ENCODE measurements at places on chromosomes 16 and 17.

GRCh38 chr16:54968011-54968410 lies 37.3 kb downstream of the IRX5 start:
- no peak for DNase-seq

DNA sequence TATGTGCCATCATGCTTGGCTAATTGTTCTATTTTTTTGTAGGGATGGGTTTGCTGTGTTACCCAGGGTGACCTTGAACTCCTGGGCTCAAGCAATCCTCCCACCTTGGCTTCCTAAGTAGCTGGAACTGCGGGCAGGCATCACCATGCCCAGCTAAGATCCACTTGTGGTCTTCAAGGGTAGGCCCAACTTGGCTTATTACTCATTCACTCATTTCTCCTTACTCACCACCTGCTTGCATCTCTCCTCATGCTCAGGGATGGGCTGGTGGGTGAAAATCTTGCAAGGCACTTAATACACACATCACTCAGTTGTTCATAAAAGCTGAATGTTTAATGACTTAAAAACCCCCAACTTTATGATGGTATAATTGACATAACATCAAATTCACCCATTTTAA lies 207.8 kb downstream of the SHISA9 start:
- DNase-seq, result no peak

- DNase-seq, result no peak
These were observed 104.4 kb downstream of the VPS53 start for GRCh38 chr17:610276-610675.

DNA sequence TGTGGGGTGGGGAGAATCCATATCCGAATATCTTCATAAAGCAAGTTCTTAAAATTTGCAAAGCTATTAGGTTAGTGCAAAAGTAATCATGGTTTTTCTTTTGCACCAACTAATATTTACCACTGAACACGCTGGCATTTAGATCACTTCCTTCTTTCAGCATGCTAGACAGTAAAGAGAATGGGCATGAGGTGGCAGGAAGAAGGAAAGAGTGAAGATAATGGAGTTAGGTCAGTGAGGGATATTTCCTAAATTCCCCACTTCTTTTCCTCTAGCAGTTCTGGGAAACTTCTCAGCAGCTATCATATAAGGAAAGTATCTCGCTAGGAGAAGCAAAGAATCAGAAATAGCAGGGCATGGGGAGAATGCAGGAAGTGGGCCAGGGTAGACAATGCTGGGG lies 39.0 kb downstream of the SLC6A4 start:
- no peak for DNase-seq

DNA sequence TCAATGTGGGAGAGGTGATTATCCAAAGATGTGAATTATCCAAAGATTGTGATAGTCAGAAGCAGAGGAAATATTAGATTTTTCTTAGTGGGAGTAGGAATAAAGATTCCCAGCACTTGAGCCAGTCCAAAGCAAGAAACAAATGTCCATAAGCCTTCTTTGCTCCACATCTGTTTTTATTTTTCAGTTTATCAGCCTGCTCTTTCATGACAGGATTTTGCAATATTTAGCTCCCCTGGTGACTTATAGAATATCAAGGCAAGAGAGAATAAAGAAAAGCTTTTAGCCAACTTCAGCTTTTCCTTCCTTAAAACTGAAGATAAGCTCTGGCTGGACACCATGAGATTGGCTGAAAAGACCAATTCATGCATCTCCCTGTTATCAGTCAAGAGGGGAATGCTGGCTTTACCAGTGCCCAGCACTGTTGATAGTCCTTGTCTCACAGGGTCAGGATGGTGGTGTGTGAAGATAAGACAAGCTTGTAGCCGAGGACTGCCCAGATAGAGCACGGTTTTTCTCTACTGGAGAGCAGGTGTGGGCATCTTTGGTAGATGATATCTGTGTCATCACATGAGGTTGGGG lies 706.5 kb downstream of the KCNJ2 start:
- no peak for DNase-seq
